Stimulated activated CD4-positive, alpha-beta T cell treated with anti-CD3 and anti-CD28 coated beads, Interleukin-4, amount 100 ng/mL, for 4 hours (primary cell): ENCODE measurements at places on chromosomes 7 and 10.

DNA sequence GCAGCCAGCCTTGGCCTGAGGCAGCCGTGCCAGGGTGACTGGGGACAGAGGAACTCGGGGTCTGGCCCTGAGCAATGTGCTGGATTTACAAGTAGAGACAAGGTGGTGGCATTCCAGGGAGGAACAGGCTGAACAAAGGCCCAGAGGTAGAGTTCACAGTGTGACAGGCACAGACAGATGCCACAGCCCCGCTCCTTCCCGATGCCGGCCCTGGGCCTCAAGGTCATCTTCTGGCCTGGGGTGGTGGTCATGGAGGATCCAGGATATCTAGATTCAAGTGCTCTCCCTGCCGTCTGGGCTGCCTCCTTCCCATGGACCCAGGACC is 68.9 kb upstream of the COL13A1 start:
- no peak for DNase-seq

DNA sequence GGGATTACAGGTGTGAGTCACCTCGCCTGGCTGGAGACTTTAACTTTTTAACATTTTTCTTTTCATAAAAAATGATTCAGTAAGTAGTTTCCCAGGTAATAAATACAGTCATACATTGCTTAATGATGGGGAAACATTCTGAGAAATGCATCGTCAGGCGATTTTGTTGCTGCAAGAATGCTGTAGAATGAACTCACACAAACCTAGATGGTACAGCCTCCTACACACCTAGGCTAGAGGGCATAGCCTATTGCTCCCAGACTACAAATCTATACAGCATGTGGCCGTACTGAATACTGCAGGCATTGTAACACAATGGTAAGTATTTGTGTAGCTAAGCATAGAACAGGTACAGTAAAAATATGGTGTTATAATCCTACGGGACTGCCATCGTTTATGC is 108.5 kb upstream of the SFMBT2 start:
- DNase-seq = no peak

- DNase-seq = no peak
These were observed 99.8 kb upstream of the RET start for GRCh38 chr10:42977032-42977416.

GRCh38 chr7:96287559-96287958 is 34.3 kb downstream of the SLC25A13 start:
- no peak for DNase-seq

GRCh38 chr10:88118729-88119128 is 255.3 kb downstream of the PTEN start:
- DNase-seq = no peak

DNA sequence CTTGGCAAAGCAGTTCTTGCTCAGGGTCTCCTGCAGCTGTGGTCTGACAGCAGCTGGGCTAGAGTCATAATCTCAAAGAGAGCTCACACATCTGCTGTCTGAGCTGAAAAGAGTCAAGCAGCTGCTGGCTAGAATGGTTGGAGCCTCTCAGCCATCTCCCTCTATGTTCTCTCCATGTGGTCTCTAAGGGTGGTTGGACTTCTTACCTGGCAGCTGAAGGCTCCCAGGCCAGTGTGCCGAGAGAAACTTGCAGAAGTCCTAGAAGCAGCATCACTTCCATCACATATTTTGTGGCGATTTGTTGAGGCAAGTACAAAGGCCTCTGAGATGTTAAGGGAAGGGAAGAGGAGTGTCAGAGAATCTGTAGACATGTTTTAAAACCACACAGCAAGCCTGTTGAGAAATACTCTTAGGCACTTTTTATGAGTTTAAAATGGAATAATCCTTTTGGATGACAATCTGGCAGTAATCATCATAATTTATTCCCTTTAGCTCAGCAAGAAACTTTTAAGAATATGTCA is 93.2 kb downstream of the REEP3 start:
- DNase-seq = no peak

- no peak for DNase-seq
These were observed 3.5 kb upstream of the GDF2 start for GRCh38 chr10:47318706-47319105.

GRCh38 chr7:44538093-44538797 is 2.9 kb downstream of the NPC1L1 start:
- no peak for DNase-seq

DNA sequence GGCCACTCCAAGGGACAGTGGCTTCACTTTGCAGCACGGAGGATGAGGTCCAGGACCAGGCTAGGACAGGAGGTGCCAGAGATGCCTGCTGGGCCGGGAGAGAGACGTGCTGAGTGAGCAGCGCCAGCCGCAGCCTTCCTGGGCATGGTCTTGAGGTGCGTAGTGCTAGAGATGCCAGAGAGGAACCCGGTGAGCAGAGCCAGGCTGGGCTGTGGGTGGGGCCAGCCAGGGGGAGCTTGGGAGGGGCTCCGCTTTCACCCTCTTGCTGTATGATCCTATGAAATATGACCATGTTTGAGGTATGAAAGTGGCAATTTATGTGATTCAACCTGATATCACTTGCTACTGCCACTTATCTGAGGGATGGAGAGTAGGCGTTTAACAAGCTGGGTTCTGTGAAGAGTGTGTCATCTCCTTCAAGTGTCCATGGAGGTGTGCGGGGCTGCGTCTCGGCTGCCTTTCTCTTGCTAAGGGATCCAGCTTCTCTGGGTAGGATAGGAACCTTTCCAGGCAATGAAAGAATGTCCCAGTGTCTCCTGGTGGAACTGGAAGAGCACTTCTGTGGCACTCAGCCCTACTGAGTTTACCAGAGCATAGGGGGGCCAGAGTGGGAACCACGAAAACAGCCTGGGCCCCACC is 518.4 kb upstream of the FOXK1 start:
- no peak for DNase-seq

DNA sequence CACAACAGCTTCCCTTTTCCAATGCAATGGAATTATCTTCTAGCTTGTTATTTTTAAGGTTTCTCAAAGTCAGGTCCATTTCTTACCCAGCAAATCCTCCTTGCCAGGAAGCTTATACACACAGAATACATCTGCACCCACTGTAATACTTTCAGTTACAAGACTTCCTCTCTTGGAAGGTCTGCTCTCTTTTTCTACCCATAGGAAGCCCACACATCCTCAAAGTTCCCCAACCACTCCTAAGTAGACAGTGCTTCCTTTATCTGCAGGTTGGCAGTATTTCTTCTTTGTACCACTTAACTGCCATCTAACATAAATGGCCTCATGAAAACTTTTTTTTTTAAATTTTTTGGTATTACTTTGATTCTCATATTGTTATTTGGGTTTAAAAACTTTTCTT is 155.6 kb downstream of the TAX1BP1 start:
- DNase-seq = no peak
